H9 (cell line): ENCODE measurements at places on chromosomes 1 and 21.

DNA sequence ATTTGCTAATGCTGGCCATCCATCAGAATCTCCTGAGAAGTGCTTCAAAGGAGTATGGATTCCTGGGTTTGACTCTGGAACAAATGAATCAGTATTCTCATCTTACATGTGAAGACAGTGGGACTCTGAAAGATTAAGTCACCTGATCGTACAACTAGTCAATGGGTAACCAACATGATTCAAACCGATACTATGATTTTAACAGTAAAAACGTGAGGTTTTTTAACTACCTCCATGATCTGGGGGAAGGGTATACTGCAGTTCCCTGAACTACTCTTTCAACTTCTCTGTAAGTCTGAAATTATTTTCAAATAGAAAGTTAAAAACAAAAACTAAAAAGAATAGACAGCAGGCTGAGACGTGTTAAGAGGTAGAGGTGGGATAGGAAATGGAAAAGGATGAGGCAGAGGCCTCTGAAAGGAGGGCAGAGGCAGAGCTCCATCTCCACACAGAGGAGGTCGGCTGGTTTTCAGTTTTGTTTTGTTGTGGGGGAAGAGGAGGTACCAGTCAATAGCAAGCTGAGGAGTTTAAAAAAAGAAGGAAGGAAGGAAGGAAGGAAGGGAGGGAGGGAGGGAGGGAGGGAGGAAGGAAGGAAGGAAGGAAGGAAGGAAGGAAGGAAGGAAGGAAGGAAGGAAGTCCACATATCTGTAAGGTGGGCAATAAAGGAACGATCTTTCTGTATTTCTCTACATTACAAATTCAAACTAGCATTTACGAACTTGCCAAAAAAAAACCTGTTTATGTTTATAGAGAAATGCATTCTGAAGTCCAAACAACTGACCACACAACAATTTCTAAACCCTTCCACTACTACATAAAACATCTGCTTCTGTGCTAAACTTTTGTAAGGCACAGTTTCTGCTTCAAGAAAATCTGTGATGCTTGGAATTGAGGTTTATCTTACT, 213.1 kb downstream of the RERE start:
- no peak for DNase-seq

DNA sequence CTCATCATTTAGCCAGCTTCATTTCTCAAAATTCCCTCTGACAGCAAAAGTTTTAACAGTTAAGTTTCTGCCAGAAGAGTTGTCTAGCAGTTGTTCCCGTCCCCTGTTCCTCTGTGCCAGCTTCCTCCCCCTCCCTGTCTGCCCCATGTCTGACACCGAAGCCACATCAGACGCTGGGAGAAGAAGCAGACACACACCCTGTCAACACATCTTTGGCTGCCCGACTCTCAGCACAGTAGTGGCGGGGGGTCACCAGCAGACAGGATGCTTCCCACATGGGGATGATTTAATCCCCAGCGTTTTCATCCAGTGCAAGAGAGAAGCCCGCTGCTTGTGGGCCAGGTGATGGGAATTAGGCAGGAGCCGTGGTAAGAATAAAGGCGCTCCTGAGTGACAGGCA, 379.4 kb upstream of the RUNX1 start:
- DNase-seq: no peak

DNA sequence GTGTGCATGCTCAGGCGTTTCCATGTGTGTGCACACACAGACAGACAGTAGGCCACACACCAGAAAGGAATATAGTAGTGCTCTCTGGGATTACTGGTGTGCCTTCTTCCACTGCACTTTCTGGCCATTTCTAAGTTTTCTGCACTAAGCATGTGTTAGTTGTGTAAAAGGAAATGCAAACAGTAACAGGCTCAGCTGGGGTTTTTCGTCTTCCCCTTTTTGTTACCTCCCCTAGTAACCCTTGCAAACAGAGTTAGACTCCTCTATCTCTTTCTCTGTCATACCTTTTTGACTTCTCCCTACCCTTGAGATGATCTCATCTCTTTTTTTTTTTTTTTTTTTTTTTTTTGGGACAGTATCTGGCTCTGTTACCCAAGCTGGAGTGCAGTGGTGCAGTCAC, 196.3 kb downstream of the SDCCAG8 start:
- no peak for DNase-seq

DNA sequence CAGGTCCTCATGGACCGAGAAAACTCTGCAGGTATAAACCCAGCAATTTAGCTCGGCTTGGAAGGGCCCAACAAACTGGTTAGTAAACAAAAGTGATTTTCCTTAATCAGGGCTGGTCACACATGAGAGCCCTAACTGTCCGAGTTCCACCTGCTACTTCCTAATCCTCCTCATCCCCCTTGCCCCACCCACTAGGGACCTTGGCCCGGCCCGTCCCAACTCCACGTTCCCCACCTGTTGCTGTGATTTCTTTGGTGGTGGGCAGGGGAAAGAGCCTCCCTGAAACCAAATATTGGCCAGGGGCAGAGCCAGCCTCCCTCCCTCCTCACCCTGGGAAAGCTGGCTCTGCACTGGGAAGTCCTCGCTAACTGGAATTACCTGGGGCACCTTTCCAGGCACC, 304.2 kb upstream of the PROX1 start:
- no peak for DNase-seq

- DNase-seq: no peak
These were observed 15.6 kb upstream of the ZMYM6 start for GRCh38 chr1:35047188-35047858.

GRCh38 chr21:44421901-44422840, 33.1 kb upstream of the LRRC3 start:
- peak; percentile 13 for DNase-seq

GRCh38 chr21:39037807-39038405, 145.3 kb downstream of the PSMG1 start:
- DNase-seq: peak; percentile 74

DNA sequence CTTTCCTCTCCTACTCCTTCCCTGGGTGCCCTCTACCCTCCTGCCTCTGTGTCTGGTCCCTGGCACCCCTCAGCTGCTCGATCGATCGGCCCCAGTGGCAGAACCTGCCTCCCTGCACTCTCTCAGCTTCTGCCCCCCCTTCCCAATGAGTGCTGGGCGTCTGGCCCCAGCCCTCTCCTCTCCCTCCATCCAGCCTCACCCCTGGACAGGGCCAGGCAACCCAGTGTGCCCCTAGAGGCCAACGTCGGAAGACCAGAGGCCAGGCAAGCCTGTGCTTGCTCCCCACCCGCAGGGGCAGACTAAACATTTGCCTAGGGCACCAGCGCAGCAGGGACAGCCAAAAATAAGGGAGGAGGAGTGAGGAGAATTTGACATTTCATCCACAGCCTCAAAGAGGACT, 43.5 kb downstream of the LGR6 start:
- peak; percentile 93 for DNase-seq
